ENCODE measurements at places on chromosomes 1 and 21.
A peak's percentile ranks its signal among the peaks of the same experiment; 100 is the strongest.

- DNase-seq, result no peak
- peaks cover 85% of the 10 kb centered on the region for H3K36me3 ChIP-seq
- peaks cover 25% of the 10 kb centered on the region for H3K4me1 ChIP-seq
Measured at GRCh38 chr1:168243636-168244212, 17.9 kb downstream of the SFT2D2 start.

DNA sequence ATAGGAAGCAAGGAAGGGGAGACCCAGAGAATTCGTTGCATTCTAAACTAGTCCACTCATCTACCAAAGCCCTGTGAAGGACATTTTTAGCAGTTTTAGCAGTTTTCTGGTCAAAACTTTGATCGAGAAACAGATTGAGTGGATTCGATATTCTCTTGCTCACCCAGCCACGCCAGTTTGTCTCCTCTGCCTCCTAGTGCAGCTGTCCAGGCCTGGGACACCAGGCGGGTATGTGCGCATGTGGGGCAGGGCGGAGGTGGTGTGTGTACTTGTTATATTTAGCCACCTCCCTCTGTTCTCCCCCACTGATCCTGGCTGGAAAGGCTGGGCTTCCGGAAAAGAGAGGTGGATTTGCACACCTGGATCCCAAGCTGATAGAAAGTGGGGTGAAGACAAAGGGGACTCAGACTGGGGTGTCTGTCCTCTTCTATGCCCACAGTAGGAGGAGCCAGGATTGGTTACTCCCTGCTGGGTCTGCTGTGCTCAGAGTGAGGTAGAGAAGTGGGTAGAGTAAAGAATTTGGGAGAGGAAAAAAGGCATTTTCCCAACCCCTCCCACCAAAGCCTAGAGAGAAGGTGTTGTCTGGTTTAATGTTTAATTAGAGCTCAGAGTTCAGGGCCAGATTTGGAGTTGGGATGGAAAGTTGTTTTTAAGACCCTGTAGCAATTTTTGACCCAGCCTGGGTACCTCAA lies 3.8 kb downstream of the LMNA start:
- no peak overlapping the region for H3K27ac ChIP-seq
- H3K36me3 ChIP-seq, result peaks cover 1% of the 10 kb centered on the region
- H3K4me3 ChIP-seq, result no peak overlapping the region
- H3K27me3 ChIP-seq, result peaks cover 93% of the 10 kb centered on the region
- H3K4me1 ChIP-seq, result peaks cover 45% of the 10 kb centered on the region
- no peak for DNase-seq

- no peak overlapping the region for H3K27ac ChIP-seq
- no peaks in the 10 kb centered on the region for H3K27me3 ChIP-seq
- H3K4me3 ChIP-seq, result no peak overlapping the region
- no peaks in the 10 kb centered on the region for H3K4me1 ChIP-seq
- no peak for DNase-seq
Measured at GRCh38 chr1:39441797-39442196, 49.6 kb upstream of the BMP8A start.

DNA sequence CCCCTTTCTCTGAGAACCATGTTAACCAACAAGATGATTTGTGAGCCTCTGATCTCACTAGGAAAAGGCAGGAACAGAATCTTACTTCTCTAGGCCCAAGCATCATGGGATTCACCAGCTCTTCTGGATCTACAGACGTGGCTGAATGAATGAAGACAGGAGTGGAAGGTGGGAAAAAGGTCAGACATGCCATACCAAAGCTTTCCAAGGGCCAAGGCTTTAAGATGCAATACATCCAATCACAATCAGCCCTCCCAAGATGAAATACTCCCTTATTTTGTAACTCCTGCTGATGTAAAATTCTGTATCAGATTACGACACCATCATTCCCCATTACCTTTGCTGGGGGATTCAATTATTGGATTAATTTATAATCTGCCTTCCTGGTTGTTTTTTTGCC lies 80.9 kb downstream of the SSBP3 start:
- H3K27ac ChIP-seq, result no peak overlapping the region
- H3K4me1 ChIP-seq, result peaks cover 9% of the 10 kb centered on the region
- no peak overlapping the region for H3K4me3 ChIP-seq
- no peak for DNase-seq
- no peaks in the 10 kb centered on the region for H3K27me3 ChIP-seq

GRCh38 chr1:98066911-98067310 lies 146.1 kb upstream of the DPYD start:
- no peak for DNase-seq
- H3K36me3 ChIP-seq, result no peaks in the 10 kb centered on the region
- H3K27me3 ChIP-seq, result peaks cover 14% of the 10 kb centered on the region
- no peak overlapping the region for H3K4me3 ChIP-seq
- H3K4me1 ChIP-seq, result no peaks in the 10 kb centered on the region

DNA sequence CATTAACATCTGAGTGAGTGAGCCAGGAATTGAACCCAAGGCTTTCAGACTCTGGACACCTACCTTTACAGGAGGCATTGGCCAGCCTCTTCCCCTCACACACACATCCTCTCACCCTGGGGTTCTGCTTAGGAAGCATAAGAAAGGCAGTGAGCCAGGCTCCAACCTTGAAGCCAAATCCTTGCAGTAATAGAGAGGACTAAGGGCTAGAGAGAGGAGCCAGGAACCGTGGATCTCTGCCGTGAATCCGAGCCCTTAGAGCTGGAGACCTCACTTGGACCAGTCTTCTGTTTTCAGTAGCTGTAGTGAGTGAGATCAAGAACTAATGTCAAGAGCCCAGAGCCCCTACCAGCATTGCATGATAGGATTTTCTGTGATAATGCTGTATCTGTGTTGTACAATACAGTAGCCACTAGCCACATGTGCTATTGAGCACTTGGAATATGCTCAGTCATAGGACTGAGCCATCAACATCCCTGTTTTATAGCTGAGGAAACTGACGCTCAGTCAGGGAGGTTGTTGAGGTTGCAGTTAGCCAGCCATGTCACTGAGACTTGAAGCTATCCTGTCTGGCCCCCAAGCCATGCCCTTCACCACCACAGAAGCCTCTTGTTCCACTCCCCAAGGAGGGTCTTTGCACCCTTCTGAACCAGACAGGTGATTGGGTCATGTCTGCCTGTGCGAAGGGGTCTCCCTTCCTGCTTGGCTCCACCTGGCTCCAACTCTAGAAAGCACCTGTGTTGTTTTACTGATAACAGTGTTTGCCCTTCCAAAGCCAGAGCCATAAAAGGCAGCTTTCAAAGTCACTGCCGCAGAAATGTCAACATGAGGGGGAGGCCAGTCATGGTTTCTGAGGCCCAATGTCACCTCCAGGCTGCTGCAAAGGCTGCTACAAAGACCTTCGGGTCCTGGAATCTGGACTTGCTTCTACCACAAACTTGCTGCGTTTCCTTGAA lies 101.1 kb upstream of the JUN start:
- H3K36me3 ChIP-seq, result peaks cover 4% of the 10 kb centered on the region
- peak overlapping the region; percentile 87 for H3K27ac ChIP-seq
- DNase-seq, result peak; percentile 33
- H3K27me3 ChIP-seq, result no peaks in the 10 kb centered on the region
- no peak overlapping the region for H3K4me3 ChIP-seq

Data from activated naive CD4-positive, alpha-beta T cell treated with anti-CD3 and anti-CD28 coated beads, Interleukin-2, amount 10 ng/mL, durations not matched to agents 7 days and 5 days (primary cell).